CD14-positive monocyte (primary cell): ENCODE measurements at places on chromosomes 5 and 9.

DNA sequence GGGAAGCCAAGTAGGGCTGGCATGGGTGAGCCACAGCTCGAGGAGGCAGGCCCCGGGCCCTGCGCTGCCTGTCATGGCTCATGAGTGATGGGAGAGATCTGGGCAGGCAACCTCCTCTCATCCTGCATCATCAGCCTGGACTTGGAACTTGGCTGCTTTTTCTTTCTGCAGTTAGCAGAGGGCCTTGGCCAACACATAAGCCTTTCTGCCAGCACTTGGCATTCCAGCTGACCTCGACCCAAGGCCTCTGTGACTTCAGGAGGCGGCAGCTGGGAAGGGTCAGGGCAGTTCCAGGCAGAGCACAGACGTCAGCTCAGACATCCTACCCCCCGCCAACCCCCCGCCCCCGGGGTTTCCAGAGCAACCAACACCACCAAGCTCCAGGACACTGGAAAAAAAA lies 7.6 kb downstream of the S1PR3 start:
- no peak for DNase-seq

DNA sequence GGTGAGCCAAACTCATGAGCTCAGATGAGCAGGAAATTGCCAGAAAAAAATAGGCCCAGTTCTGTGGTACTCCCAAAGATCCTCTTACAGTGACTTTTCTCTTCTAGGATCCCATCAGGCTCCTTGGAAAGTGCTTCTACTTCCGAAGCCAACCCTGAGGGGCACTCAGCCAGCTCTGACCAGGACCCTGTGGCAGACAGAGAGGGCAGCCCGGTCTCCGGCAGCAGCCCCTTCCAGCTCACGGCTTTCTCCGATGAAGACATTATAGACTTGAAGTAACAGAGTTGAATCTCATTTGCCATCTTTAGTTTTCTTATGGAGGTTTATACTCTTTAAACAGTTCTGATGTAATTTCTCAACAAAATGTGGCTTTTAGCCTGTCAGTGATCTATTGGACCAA lies 4.0 kb upstream of the SLC2A8 start:
- no peak for DNase-seq

GRCh38 chr5:16863469-16863946 lies 72.6 kb downstream of the MYO10 start:
- no peak for DNase-seq

DNA sequence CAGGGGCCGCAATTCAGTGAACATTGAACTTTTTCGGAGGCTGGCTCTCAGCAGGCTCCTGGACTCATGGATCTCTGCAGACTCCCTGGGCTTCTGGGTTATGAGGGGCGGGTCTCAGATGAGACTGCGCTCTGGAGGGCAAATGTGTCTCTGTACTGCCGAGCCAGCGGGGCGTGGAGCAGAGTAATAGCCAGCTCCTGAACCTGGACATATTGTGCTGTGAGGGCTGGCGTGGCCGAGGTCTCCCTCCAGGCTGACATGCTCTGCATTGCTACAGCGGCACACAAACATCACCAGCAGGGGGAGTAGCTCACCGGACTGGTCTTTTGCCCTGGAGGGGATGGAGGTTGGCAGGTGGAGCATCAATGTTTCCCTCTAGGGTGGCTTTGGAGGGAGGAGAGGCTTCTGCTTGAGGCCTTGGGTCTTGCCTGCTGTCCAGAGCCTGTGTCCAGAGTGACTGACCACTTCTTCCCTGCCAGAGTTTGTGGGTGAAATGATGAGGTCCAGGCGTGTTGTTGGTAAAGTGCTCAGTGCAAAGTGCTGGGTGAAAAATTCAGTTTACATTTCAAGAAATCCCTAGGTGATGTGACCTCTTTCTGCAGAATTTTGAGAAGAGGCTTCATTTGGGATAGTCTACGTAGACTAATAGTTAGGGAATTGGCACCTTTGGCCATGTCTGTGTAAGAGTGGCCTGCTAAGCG lies 10.9 kb upstream of the GADD45G start:
- DNase-seq = peak; percentile 52
